ENCODE measurements at places on chromosomes 3 and 15. TPM values are rescaled to one million over a fixed set of nuclear protein-coding genes. Genes with fewer than 3 reads are reported as not detected.

- no peaks in the 10 kb centered on the region for H3K27me3 ChIP-seq
- H3K4me1 ChIP-seq, result peaks cover 5% of the 10 kb centered on the region
- no peaks in the 10 kb centered on the region for H3K36me3 ChIP-seq
These were observed 74.1 kb upstream of the CHRM5 start for GRCh38 chr15:33894193-33894592.

CLDN16 gene
- not detected for total RNA-seq

DNA sequence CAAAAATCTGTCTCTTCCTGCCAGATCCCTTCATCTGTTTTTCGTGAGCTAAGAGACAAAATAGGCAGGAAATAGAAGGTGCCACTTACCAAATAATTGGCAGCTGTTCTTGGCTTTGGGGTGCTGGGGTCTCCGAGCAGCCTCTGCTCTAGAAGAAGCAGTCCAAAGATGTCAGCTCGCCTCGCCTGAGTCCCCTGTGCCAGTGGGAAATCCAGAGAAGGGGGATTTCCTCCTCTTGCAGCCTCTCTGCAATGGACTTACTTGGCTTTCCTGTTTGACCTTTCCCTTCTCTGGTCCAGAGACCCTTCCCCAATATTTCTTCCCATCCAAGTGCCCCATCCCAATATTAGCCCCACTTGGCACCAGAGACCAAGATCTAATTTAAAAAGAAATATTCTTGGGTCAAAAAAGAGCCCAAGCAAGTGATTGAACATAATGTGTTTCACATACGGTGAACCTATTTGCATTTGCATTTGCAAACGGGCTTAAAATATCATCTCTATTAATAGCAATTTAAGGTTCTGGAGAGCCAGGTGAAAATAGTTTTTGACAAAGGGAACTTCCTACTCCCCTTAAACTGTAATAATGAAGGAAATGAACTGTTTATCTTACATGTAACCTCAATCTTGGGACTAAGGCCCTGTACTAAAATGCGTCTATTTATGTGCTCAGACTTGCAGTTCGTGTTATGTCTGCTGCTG lies 23.2 kb downstream of the CD86 start:
- H3K27me3 ChIP-seq, result peaks cover 6% of the 10 kb centered on the region
- H3K4me1 ChIP-seq, result peaks cover 50% of the 10 kb centered on the region
- peak overlapping the region; percentile 64 for H3K27ac ChIP-seq
- DNase-seq, result no peak

QTRT2 gene
- 35.0 TPM for total RNA-seq

GRCh38 chr3:58206406-58207011 lies 4.3 kb downstream of the DNASE1L3 start:
- peaks cover 8% of the 10 kb centered on the region for H3K4me1 ChIP-seq
- H3K36me3 ChIP-seq, result peaks cover 3% of the 10 kb centered on the region
- H3K27ac ChIP-seq, result no peak overlapping the region
- H3K27me3 ChIP-seq, result peaks cover 12% of the 10 kb centered on the region
- DNase-seq, result peak; percentile 32

TTC21A gene
- 0.97 TPM for total RNA-seq

GALNT15 gene
- not detected for total RNA-seq

GRCh38 chr3:33962396-33962795 lies 164.0 kb downstream of the PDCD6IP start:
- no peak overlapping the region for H3K27ac ChIP-seq
- no peaks in the 10 kb centered on the region for H3K27me3 ChIP-seq
- no peak for DNase-seq

LSAMP gene
- total RNA-seq, result not detected

DNAH12 gene
- not detected for total RNA-seq

GRCh38 chr3:111069974-111070771 lies 1.4 kb upstream of the NECTIN3 start:
- peaks cover 23% of the 10 kb centered on the region for H3K4me1 ChIP-seq
- H3K27ac ChIP-seq, result peak overlapping the region; percentile 30
- peak overlapping the region; percentile 79 for H3K4me3 ChIP-seq
- H3K27me3 ChIP-seq, result peaks cover 50% of the 10 kb centered on the region
- no peak for DNase-seq

GCNT3 gene
- total RNA-seq, result not detected

KNG1 gene
- not detected for total RNA-seq

GRCh38 chr3:126358038-126358815 lies 1.0 kb upstream of the KLF15 start:
- peaks cover 11% of the 10 kb centered on the region for H3K4me1 ChIP-seq
- no peak for DNase-seq
- peaks cover 39% of the 10 kb centered on the region for H3K27me3 ChIP-seq
- no peak overlapping the region for H3K27ac ChIP-seq

DNA sequence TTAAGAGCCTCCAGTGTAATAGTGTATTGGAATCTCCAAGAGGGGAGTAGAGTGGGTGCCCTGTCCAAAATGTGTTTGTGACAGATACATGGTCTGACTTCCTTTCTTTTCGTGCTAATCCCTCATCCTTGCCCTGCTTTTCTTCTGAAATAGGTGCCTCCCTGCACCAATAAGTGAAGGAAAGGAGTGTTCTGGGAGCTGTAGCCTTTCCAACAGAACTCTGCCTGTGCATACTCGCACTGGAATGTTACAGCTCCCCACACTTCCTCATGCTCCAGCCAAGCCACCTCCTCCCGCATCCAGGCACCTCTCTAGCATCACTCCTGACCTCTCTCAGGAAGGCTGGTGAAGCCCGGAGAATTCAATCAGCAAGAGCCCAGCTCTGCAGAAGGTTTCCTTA lies 478.0 kb downstream of the GABRG3 start:
- H3K4me1 ChIP-seq, result no peaks in the 10 kb centered on the region
- DNase-seq, result no peak
- H3K4me3 ChIP-seq, result no peak overlapping the region
- H3K27me3 ChIP-seq, result no peaks in the 10 kb centered on the region

MESP1 gene
- 1.8 TPM for total RNA-seq

DNA sequence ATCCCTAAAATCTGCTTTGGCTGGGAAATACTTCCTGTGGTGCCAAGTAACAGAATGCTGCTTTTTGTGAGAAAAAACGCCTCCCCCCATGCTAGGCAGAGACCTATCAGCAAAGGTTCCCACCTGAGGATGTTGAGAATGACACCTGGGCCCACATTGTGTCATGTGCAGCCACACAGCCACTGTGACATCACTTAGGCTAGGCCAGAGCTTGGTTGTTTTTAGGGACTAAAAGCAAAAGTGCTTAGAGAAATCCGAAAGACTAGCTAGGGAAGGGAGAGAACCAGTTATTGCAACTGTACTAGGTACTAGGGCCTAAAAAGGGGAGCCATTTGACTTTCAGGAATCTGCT lies 6.2 kb downstream of the ZDHHC3 start:
- H3K27me3 ChIP-seq, result no peaks in the 10 kb centered on the region
- peaks cover 80% of the 10 kb centered on the region for H3K4me1 ChIP-seq
- H3K27ac ChIP-seq, result peak overlapping the region; percentile 83
- peaks cover 60% of the 10 kb centered on the region for H3K36me3 ChIP-seq
- DNase-seq, result no peak

DNA sequence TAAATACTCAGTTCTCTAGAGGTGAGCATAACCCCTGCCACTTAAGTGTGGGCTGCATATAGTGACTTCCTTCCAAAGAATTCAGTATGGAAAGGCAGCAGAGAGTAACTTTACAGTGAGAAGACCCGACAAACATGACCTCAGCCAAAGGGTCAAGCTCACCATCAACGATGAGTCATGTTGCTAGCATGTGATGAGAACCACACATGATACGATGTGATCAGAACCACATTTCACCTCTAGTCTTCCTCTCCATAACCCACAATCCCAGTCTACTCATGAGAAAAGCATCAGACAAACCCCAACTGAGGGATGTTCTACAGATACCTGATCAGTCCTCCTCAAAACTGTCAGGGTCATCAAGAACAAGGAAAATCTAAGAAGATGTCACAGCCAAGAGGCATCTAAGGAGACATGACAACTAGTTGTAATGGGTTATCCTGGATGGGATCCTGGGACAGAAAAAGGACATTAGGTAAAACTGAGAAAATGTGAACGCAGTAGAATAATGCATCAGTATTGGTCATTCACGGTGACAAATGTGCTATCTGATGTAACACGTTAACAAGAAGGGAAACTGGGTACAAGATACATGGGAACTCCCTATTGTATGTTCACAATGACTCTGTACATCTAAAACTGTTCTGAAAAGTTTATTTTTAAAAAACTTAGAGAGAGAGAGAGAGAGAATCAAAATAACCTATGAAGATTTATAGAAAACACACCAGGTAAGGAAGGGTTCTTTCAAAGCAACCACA lies 28.3 kb downstream of the SEC61A1 start:
- H3K27me3 ChIP-seq, result no peaks in the 10 kb centered on the region
- no peak overlapping the region for H3K27ac ChIP-seq
- peaks cover 34% of the 10 kb centered on the region for H3K36me3 ChIP-seq
- no peak overlapping the region for H3K4me3 ChIP-seq

PLAAT1 gene
- total RNA-seq, result not detected

SERPINI2 gene
- total RNA-seq, result not detected

GRCh38 chr15:77867266-77868047 lies 210.1 kb downstream of the TBC1D2B start:
- no peak for DNase-seq
- H3K27me3 ChIP-seq, result no peaks in the 10 kb centered on the region
- no peaks in the 10 kb centered on the region for H3K4me1 ChIP-seq
- H3K36me3 ChIP-seq, result no peaks in the 10 kb centered on the region
- no peak overlapping the region for H3K4me3 ChIP-seq

GRAMD1C gene
- 1.1 TPM for total RNA-seq

DNA sequence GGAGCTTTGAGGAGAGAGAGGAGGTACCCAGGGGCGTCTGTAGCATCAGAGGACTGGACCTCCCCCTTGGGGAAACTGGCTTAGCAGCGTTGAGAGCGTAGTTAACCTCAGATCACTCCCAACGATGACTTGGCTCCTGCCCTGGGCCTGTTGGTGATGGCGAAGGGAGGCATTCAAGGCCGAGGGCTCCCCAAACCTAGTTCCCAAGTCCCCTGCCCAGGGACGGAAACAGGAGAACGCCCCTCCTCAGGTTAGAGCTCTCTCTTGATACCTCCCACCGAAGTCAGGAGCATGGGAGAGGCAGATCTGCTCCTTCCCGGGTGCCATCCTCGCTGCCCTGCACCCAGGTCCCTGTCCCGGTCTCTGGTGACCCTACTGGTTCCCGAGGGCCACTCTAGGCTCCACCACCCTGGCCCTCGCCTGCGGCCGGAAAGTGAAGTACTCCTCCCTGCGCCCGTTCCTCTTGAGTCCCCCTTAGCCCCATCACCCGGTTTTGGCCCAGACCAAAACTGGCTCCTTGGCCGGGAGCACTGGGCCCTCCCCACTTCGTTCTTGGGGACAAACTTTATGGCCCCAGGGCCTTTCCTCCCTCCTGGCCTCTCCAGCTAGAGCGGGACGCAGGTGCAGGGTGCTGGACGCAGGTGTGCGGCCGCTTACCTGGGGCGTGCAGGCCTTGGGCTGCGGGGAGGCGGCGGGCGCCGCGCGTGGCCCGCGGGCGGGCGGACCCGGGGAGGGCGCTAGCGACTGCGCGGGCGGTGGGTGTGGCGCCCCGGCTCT lies 2.6 kb upstream of the SKOR1 start:
- no peak overlapping the region for H3K4me3 ChIP-seq
- DNase-seq, result no peak
- peaks cover 74% of the 10 kb centered on the region for H3K27me3 ChIP-seq
- H3K4me1 ChIP-seq, result peaks cover 30% of the 10 kb centered on the region
- peaks cover 9% of the 10 kb centered on the region for H3K36me3 ChIP-seq

Data from activated CD8-positive, alpha-beta T cell treated with anti-CD3 and anti-CD28 coated beads, Interleukin-2, amount 10 ng/mL, durations not matched to agents 7 days and 5 days (primary cell).